ENCODE measurements at places on chromosomes 1 and 21.

- H3K4me3 ChIP-seq = no peak overlapping the region
- no peaks in the 10 kb centered on the region for H3K4me1 ChIP-seq
- peaks cover 20% of the 10 kb centered on the region for H3K27me3 ChIP-seq
- H3K36me3 ChIP-seq = no peaks in the 10 kb centered on the region
- no peak for DNase-seq
These were observed 20.4 kb downstream of the CACHD1 start for GRCh38 chr1:64490213-64490818.

DNA sequence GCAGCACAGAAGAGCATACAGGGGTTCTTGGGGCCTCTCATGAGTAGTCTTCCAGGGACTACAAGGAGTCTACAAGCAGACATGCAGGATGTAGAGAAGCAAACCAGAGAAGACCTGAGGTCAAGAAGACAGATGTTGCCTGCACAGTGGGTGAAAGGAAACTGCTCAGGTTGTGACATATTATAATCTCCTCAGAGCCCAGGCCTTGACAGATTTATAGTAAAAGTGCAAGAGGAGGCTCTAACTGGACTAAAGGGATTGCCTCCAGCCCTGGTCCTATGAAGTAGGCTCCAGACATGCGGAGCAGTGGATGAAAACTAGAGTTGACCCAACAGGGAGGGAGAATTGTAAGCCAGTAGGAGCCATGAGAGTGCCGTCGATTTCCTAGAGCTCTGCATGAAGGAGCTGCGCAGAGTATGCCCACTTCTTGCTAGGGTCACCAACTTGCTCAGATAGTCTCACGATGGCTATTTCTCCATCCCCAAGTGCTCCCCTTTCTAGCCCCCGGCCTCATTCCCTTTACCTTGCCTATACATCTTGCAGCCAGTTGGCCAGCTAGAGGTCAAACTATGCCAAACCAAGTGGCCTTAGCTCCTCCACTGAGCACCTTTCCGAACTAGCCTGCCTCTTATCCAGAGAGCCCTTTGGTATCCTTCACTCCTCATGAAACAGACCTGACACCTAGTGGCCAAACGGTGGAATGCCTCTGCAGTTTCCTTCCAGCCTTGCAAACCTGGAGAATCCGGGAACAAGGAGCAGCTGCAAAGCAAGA, 36.2 kb upstream of the IPO9 start:
- DNase-seq = peak; percentile 24
- no peak overlapping the region for H3K27ac ChIP-seq
- peaks cover 3% of the 10 kb centered on the region for H3K4me1 ChIP-seq
- H3K4me3 ChIP-seq = no peak overlapping the region
- no peaks in the 10 kb centered on the region for H3K27me3 ChIP-seq

GRCh38 chr1:178339834-178340233, 156.9 kb downstream of the CLEC20A start:
- no peaks in the 10 kb centered on the region for H3K36me3 ChIP-seq
- no peak for DNase-seq
- peaks cover 4% of the 10 kb centered on the region for H3K27me3 ChIP-seq
- H3K4me3 ChIP-seq = no peak overlapping the region
- no peak overlapping the region for H3K27ac ChIP-seq

- peaks cover 68% of the 10 kb centered on the region for H3K36me3 ChIP-seq
- H3K4me3 ChIP-seq = peak overlapping the region; percentile 69
- DNase-seq = peak; percentile 82
These were observed 26.7 kb downstream of the SLC2A1 start for GRCh38 chr1:42931911-42932422.

- no peaks in the 10 kb centered on the region for H3K36me3 ChIP-seq
- peaks cover 20% of the 10 kb centered on the region for H3K4me1 ChIP-seq
- no peak overlapping the region for H3K27ac ChIP-seq
- H3K4me3 ChIP-seq = no peak overlapping the region
- no peaks in the 10 kb centered on the region for H3K27me3 ChIP-seq
These were observed 17.8 kb upstream of the JAK1 start for GRCh38 chr1:64984106-64984505.

Data from activated B cell treated with CpG ODN at 0.5 μM for 24 hours (primary cell).